ENCODE measurements at places on chromosomes 7 and 10.

DNA sequence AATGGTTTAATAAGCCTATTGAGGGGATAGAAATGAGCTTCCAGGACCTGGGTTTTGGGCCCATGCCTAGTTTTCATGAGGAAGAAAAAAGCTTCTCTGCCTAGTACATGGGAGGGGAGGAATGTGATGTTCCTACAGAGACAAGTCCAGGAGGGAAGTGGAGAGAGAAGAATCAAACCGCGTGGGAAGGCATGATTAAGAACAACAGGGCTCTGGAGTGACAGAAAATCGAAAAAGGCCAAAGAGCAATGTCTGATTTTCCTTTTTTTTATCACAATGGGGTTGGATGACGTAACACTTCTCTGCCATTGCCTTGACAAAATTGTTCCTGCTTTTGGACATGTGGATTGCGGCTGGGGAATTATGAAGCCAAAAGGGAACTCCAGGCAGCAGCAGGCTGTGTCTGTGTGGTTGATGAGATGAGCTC lies 258.6 kb downstream of the CXCL12 start:
- no peaks in the 10 kb centered on the region for H3K4me1 ChIP-seq
- no peak for DNase-seq
- H3K27me3 ChIP-seq: no peaks in the 10 kb centered on the region
- no peak overlapping the region for H3K27ac ChIP-seq
- no peak overlapping the region for H3K4me3 ChIP-seq

GRCh38 chr10:126849646-126850045 lies 55.6 kb upstream of the DOCK1 start:
- no peaks in the 10 kb centered on the region for H3K36me3 ChIP-seq
- no peak overlapping the region for H3K27ac ChIP-seq
- H3K4me3 ChIP-seq: no peak overlapping the region
- H3K27me3 ChIP-seq: no peaks in the 10 kb centered on the region

- peak; percentile 55 for DNase-seq
- peaks cover 12% of the 10 kb centered on the region for H3K4me1 ChIP-seq
- H3K27me3 ChIP-seq: no peaks in the 10 kb centered on the region
- H3K36me3 ChIP-seq: peaks cover 4% of the 10 kb centered on the region
These were observed 7.7 kb downstream of the ZNF33B start for GRCh38 chr10:42630537-42631134.

DNA sequence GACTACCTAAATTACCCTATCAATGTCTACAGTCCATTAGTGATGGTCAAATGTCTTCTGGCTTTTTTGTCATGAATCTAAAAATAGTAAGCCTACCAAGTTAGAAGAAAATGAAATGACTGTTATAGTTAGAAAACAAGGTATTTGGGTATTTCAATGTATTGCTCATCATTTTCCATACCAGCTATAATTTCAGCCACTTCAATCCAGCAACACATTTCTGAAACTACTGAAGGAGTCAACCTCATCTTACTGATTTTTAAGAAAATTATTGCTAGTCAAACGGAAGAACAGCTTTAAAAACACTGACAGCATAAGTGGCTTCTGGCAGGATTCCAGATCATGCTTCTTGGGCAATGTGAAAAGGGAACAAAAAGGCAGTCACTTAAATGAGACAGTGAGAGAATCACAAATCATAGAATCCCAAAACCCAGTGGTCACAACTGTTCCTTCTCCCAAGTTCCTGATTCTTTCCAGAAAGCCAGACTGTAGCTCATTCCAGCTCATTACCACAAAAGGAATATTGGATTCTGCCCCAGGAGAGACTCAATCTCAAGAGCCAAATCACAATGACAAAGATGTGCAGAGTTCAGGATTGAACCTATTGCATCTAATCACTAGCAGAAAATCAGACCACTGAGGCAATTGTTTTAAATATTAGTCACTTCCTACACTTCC lies 61.2 kb upstream of the LRRN3 start:
- no peaks in the 10 kb centered on the region for H3K27me3 ChIP-seq
- peaks cover 10% of the 10 kb centered on the region for H3K4me1 ChIP-seq
- no peak for DNase-seq
- H3K27ac ChIP-seq: no peak overlapping the region
- H3K4me3 ChIP-seq: no peak overlapping the region

DNA sequence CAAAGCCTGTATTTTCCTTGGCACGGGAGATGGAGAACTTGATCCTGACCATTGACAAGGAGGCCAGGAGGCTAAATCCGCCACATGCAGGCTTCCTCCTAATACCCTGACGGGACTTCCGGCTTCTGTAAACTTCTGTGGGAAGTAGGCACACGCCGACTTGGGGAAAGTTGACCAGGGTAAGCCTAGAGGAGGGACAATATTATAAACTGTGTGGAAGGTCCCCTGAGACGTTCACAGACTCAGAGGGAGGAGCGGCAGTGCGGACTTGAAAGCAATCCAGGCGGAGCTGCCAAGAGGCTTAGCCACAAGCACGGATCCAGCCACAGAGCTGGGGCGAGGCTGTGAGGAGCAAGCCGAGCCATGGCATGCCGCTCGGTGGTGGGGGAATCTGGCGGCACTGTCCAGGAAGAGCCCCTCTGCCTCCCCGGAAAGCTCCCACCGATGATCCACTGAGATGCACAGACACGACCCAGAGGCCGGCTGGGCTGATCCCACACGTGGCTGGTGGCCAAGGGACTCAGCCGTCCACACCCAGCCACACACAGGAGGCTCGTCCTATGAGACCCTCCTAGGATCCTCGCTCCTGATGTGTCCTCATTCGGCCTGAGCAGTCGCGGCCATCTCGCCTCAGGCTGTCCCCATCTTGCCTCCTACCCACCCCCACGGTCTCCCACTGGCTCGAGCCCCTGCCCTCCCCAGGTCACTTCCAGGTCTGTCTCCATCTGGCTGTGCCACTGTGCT lies 40.0 kb upstream of the INSIG1 start:
- H3K4me1 ChIP-seq: no peaks in the 10 kb centered on the region
- no peak overlapping the region for H3K4me3 ChIP-seq
- no peak for DNase-seq
- no peaks in the 10 kb centered on the region for H3K27me3 ChIP-seq
- no peaks in the 10 kb centered on the region for H3K36me3 ChIP-seq
- no peak overlapping the region for H3K27ac ChIP-seq

- H3K36me3 ChIP-seq: no peaks in the 10 kb centered on the region
- peaks cover 5% of the 10 kb centered on the region for H3K4me1 ChIP-seq
- no peak overlapping the region for H3K4me3 ChIP-seq
- no peak overlapping the region for H3K27ac ChIP-seq
- no peaks in the 10 kb centered on the region for H3K27me3 ChIP-seq
- no peak for DNase-seq
These were observed 33.7 kb downstream of the ZNF777 start for GRCh38 chr7:149427096-149427680.

GRCh38 chr7:133601617-133602016 lies 348.7 kb downstream of the EXOC4 start:
- H3K27ac ChIP-seq: no peak overlapping the region
- no peak overlapping the region for H3K4me3 ChIP-seq
- H3K27me3 ChIP-seq: no peaks in the 10 kb centered on the region
- H3K36me3 ChIP-seq: no peaks in the 10 kb centered on the region
- DNase-seq: no peak

DNA sequence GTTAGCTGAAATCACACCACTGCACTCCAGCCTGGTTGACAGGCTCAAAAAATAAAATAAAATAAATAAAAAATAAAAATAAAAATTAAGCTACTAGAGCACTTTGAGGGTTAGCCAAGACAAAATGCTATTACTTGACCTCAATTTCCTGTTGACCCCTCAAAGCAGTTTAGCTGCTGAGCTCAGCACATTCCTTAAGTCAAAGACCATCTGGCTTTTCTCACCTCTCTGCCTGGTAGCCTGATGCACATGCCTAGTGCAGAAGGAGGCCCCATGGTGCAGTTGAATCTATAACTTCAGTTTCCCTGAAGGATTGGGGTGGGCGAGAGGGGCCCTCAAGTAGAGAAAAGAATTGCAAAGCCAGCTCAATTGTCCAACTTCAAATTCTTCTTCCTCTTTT lies 211.1 kb upstream of the GALNT17 start:
- H3K36me3 ChIP-seq: no peaks in the 10 kb centered on the region
- no peaks in the 10 kb centered on the region for H3K27me3 ChIP-seq
- H3K4me1 ChIP-seq: no peaks in the 10 kb centered on the region
- no peak for DNase-seq
- no peak overlapping the region for H3K4me3 ChIP-seq

DNA sequence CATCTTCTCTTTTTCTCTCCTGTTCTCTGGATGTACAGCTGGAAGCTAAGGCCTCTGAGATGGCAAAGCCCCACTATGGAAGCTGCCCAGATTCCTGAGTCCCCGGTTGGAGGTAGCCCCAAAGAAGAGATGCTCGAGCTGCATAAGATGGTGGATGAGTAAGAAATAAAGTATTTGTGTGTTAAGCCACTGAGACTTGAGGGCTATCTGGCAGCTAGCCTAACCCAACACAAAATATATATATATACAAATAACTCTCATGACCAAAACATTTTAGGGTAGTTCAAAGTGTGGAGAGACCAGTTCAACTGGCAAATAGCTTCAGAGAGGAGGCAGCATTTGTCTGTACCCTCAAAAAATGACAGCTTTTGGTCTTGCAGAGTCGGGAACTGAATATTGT lies 72.4 kb upstream of the PDE1C start:
- H3K27me3 ChIP-seq: no peaks in the 10 kb centered on the region
- no peak overlapping the region for H3K4me3 ChIP-seq
- no peaks in the 10 kb centered on the region for H3K4me1 ChIP-seq
- no peak overlapping the region for H3K27ac ChIP-seq
- no peaks in the 10 kb centered on the region for H3K36me3 ChIP-seq
- DNase-seq: no peak

GRCh38 chr10:6173203-6173602 lies 29.5 kb upstream of the PFKFB3 start:
- peak overlapping the region; percentile 14 for H3K27ac ChIP-seq
- H3K4me1 ChIP-seq: peaks cover 17% of the 10 kb centered on the region
- H3K27me3 ChIP-seq: no peaks in the 10 kb centered on the region
- no peaks in the 10 kb centered on the region for H3K36me3 ChIP-seq
- DNase-seq: peak; percentile 29
- no peak overlapping the region for H3K4me3 ChIP-seq

GRCh38 chr7:100632951-100633717 lies 8.2 kb downstream of the TFR2 start:
- no peaks in the 10 kb centered on the region for H3K27me3 ChIP-seq
- H3K4me1 ChIP-seq: no peaks in the 10 kb centered on the region
- peak; percentile 86 for DNase-seq
- no peaks in the 10 kb centered on the region for H3K36me3 ChIP-seq
- peak overlapping the region; percentile 92 for H3K27ac ChIP-seq

GRCh38 chr7:123770378-123770777 lies 21.6 kb upstream of the WASL start:
- no peak overlapping the region for H3K4me3 ChIP-seq
- H3K4me1 ChIP-seq: 0 out of 2 replicates have a peak, but pooled peaks cover 7% of the 10 kb centered on the region
- no peaks in the 10 kb centered on the region for H3K36me3 ChIP-seq
- no peak for DNase-seq
- no peaks in the 10 kb centered on the region for H3K27me3 ChIP-seq

- no peaks in the 10 kb centered on the region for H3K4me1 ChIP-seq
- no peak for DNase-seq
- no peak overlapping the region for H3K4me3 ChIP-seq
- no peaks in the 10 kb centered on the region for H3K27me3 ChIP-seq
- no peak overlapping the region for H3K27ac ChIP-seq
- no peaks in the 10 kb centered on the region for H3K36me3 ChIP-seq
These were observed 30.7 kb upstream of the HPSE2 start for GRCh38 chr10:99266383-99266782.

DNA sequence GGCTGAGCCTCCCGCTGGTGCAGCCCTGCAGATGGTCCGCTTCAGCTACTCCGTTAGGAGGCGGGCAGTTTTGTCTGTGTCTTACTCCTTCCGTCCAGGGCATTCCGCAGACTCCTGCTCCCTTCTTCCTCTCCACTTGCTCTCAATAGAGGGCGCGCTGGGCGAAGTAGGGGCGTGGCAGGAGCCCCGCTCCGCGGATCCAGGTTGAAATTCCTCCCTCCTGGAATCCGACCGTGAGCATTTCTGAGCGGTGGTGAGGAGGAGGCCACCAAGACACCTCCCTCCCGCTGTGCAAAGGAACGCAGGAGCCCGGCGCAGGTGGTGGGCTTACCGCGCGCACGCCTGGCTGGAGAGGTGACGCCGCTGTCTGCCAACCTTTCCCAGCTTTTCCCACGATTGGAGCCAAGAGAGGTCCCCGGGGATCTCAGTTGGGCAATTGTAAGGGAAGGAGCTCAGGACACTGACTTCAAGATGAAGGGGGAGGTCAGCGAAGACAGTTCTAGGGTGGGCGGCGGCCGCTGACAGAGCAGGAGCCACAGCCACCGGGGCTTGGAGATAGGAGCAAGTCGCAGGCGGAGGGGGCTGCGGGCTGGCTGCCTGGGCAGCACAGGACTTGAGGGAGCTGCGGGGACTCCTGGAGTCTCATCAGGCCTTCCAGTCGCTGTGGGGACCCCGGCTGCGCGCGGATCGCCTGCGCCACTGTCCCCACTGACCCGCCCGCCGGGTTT lies 1011.3 kb downstream of the XPNPEP1 start:
- DNase-seq: no peak
- no peaks in the 10 kb centered on the region for H3K36me3 ChIP-seq
- H3K27me3 ChIP-seq: no peaks in the 10 kb centered on the region
- H3K4me1 ChIP-seq: no peaks in the 10 kb centered on the region

- H3K27me3 ChIP-seq: no peaks in the 10 kb centered on the region
- H3K4me1 ChIP-seq: no peaks in the 10 kb centered on the region
- no peaks in the 10 kb centered on the region for H3K36me3 ChIP-seq
- DNase-seq: no peak
- H3K27ac ChIP-seq: no peak overlapping the region
These were observed 106.1 kb downstream of the PRKCQ start for GRCh38 chr10:6473901-6474370.

- no peaks in the 10 kb centered on the region for H3K4me1 ChIP-seq
- DNase-seq: no peak
- H3K27ac ChIP-seq: no peak overlapping the region
- no peak overlapping the region for H3K4me3 ChIP-seq
- no peaks in the 10 kb centered on the region for H3K27me3 ChIP-seq
- no peaks in the 10 kb centered on the region for H3K36me3 ChIP-seq
These were observed 250.3 kb upstream of the CXCL12 start for GRCh38 chr10:44635176-44635575.

DNA sequence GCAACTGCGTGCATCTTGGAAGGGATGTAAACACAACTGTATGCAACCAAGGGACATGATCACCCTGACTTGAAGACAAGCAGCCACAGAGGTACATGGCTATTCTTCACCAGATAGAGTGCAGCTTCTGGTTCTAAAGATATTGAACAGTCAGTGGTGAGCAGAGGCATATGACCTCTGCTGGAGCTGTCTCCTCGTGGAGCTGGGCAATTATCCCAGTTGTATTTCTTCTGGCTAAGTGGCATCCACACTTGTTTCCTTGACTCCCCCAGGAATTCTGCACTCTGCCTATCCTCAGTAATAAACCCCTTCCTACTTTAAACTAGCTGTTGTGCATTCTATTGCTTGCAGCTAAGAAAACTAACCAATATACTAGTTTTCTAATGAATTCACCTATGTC lies 216.8 kb downstream of the THSD7A start:
- DNase-seq: no peak
- no peaks in the 10 kb centered on the region for H3K36me3 ChIP-seq
- H3K27me3 ChIP-seq: no peaks in the 10 kb centered on the region
- H3K4me3 ChIP-seq: no peak overlapping the region
- H3K27ac ChIP-seq: no peak overlapping the region
- H3K4me1 ChIP-seq: no peaks in the 10 kb centered on the region

Data from Caco-2 (cell line).